ENCODE measurements at places on chromosomes 5 and 9. TPM values are rescaled to one million over a fixed set of nuclear protein-coding genes. Genes with fewer than 3 reads are reported as not detected.

- DNase-seq: no peak
These were observed 342.1 kb downstream of the PRR16 start for GRCh38 chr5:120806202-120806601.

DNA sequence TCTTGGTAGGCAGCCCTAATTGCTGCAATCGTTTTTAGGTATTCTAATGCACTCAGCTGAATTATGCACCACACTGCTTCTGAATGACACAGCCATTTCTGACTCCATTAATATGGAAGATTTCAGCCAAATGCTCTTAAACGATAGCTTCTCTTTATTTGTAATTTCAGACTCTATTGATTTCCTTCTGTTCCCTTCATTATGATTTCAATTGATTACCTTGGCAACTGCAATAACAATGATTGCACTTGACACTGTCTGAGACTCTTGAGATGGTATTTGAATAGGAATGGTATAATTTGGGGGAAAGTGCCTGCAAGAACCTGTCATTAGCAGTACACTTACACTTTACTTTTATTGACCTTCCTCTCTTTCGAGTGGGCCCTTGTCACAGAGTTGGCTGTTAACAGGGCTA is 296.1 kb upstream of the DMAC1 start:
- no peak for DNase-seq

DNA sequence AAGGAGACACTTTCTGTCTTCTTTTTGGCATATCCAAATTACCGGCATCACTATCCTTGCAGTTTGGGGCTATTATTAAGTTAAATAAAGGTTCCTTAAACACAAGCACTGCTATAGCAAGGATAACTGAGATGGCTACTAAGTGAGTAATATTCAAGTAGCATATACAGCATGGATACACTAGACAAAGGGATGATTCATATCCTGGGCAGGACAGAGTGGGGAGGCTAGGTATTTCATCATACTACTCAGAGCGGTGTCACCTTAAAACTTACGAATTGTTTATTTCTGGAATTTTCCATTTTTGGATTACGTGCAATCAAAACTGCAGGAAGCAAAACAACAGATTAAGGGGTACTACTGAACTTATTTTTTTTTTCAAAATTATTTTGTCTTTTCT is 54.1 kb downstream of the FER start:
- no peak for DNase-seq

DNA sequence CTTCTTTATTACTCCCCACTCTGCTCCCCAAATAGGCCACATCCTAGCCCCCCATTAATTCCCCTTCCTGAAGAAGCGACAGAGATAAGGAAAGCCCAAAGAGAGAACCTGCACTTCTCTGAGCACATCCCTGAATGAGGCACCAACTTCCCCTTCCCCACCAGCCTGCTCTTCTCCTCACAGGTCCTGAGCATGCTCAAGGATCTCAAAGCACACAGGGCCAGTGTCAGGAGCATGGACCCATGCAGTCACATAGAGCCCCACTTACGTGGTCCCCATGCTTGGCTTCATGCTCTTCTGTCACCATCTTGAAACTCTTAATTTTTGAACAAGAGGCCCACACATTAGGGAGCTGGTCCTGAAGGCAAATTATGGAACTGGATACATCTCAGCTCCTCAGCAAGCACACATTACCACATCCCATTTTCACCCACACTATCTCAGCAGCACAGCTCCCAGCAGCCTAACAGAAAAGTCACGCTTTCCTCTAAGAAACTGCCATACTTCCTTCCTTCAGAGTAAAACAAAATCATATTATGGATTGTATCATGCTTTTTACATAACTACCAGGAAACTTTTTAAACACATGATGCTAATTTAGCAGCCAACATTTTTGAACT is 99.8 kb downstream of the NFIB start:
- no peak for DNase-seq

DNA sequence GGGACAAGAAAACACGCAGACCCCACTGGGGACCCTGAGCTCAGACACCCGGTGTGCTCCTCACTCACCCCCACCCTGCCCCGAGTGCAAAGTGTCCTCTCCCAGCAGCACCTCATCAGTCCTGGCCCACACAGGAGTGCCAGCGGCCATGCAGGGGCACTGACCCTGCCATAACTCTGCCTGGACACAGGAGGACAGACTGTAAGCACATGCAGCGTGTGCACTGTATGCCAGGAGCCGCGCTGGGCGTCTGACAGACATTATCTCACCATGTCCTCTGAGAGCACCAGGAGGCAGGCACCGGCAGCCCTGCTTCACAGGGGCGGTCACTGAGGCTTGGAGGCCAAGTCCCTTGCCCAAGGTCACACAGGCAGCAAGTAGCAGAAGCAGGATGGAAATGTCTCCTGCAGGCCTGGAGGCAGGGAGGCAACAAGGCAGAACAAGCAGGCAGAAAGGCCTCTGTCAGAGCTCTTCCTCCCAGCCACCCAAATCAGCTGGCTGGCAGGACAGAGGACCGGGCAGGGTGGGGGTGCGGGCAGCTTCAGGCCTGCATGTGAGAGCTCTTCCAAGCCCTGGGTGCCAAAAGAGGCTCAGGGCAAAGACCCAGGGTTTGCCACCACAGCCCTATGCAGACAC is 8.4 kb downstream of the EEIG1 start:
- DNase-seq: no peak

- no peak for DNase-seq
These were observed 263.1 kb upstream of the PTGER4 start for GRCh38 chr5:40416588-40416987.

- DNase-seq: no peak
These were observed 170.0 kb downstream of the ARL15 start for GRCh38 chr5:54140247-54140840.

- DNase-seq: no peak
These were observed 146.4 kb downstream of the GRIA1 start for GRCh38 chr5:153636670-153637451.

DNA sequence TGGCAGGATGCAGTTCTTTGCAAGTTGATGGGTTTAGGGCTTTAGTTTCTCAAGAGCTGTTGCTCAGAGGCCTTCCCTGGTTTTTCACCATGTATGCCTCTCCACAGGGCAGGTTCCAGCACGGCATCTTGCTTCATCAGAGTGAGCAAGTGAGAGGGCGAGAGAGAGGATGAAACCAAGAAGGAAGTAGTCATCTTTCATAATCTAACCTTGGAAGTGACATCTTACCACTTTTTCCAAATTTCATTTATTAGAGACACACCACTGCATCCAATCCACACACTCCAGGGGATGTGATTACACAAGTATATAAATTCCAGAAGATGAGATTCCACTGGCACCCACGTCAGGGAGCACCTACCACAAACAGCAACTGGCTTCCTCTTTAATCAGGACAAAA is 294.4 kb downstream of the MARCHF11 start:
- no peak for DNase-seq

DNA sequence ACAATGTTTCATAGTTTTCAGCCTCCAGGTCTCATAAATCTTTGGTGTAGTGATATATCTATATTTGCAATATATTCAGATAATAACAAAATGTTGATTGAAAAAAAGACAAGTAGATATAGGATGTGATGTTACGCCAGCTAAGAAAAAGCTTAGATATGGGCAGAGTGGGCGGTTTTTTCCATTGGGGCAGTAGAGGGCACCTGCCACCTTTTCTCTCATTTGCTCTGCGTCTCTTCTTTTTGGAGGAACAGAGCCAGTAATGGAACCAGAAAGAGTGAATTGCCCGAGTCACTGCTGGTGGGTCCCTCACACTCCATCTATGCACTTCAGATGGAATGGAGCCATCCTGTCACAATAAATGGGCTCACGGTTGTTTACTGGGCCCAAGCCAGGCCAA is 62.1 kb upstream of the FANCC start:
- DNase-seq: peak; percentile 39

GRCh38 chr9:133955821-133956411 is 36.2 kb downstream of the VAV2 start:
- DNase-seq: peak; percentile 32

DNA sequence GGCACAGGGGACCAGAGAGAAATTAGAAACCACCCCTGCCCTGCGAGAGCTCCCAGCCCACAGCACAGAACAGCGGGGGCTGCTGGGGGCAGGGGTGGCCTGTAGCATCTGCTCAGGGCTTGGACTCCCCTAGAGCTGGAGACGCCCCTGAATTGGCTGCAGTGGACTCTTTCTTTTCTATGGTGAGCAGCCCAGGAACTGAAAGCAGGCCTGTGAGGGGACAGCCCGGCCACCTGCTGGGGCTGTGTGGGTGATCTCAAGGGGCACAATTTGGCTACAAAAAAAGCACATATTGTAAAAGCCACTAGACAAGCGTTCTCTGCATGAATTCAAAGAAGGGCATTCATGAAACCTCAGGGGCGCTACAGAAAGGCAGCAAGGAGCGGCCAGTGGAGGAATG is 57.5 kb upstream of the ICE1 start:
- no peak for DNase-seq

GRCh38 chr5:154273028-154273617 is 82.6 kb downstream of the GALNT10 start:
- DNase-seq: peak; percentile 65

GRCh38 chr9:135506327-135507103 is 6.0 kb downstream of the MRPS2 start:
- DNase-seq: no peak

- DNase-seq: no peak
These were observed 653.0 kb downstream of the MTRR start for GRCh38 chr5:8521991-8522390.

- DNase-seq: no peak
These were observed 30.5 kb downstream of the PCSK1 start for GRCh38 chr5:96402500-96402899.

DNA sequence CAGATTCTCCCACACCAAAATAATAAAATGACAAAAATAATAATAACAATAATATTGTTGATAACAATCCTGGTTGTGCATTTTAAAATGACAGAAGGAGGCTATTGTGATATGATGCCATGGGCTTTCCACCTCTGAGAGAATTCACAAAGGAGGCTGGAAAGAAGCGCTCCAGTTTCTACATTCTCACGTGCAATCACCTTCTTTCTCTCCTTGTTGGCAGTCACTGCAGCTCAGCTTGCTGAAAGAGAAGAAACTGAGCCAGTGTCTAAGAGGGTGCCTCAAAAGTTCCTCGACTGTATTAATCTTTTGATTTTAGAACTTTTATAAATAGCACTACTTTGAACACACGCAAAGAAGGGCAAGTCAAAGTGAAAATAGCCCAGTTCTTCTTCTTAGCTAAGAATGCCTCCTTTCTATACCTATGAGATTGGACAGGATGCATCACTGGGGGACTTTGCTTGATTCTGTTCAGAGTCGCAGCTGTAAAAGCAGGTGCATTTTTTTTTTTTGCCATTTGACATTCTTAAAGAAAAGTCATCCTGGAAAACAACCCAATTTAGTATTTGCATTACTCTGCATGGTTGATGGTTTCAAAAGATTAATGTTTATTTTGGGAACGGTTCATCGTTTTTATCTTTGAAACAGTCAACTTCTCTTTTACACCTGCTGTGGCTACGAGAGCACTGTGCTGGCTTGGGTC is 12.4 kb upstream of the SUB1 start:
- peak; percentile 44 for DNase-seq

Gene NUTM2G
- total RNA-seq: not detected

Gene IL5
- total RNA-seq: not detected

Gene GCNT4
- 16.6 TPM for total RNA-seq

Gene ASTN2
- 5.0 TPM for total RNA-seq

Gene ZBED3
- total RNA-seq: 0.59 TPM

Gene LMNB1
- 52.5 TPM for total RNA-seq

Gene PCDHB12
- total RNA-seq: not detected

Gene PCDHA4
- not detected for total RNA-seq

Gene FOXI1
- total RNA-seq: not detected

Gene ENTPD8
- not detected for total RNA-seq

Gene YIPF5
- 45.4 TPM for total RNA-seq

Gene ZER1
- total RNA-seq: 44.7 TPM

Gene STPG3
- not detected for total RNA-seq

Gene NRG2
- not detected for total RNA-seq

Gene SH3RF2
- total RNA-seq: 4.5 TPM
